ENCODE measurements at places on chromosomes 2 and 18.

DNA sequence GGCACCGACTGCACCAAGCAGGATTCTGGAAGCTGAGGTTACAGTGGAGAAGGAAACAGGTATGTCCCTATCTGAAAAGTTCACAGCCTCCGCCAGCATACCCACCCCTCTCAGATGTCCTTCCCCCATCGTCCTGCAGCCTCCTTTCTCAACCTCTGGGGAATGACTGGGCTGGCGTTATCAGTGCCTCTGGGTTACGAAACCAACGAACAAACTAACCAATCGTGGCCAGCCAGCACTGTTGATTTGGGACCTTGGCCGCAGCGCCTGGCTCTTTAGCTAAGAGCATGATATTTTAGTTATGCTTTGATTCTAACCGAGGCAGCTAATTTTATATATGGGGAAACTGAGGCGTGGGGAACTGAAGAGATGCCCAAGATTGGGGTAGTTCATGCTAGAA, 233.0 kb downstream of the TFCP2L1 start:
- no peak for DNase-seq

GRCh38 chr2:186105016-186105724, 366.6 kb downstream of the FSIP2 start:
- no peak for DNase-seq

DNA sequence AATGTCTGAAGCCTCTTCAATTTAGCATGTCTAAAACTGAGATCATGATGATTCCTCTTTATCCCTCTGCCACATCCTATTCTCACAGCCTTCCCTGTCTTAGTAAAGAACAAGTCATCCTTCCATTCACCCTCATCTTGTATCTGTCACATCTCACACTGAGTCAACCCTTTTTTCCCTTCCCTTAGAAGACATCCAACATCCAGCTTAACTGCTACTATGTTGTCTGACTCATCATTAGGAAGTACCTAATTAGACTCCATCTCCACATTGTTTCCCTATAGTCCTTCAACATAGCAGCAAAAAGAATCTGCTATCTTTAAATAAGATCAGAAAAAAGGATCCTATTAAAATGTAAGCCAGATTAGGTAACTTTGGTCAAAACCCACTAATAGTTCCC, 85.2 kb upstream of the GRB14 start:
- DNase-seq: no peak

- no peak for DNase-seq
These were observed 7.1 kb downstream of the NEUROD1 start for GRCh38 chr2:181673173-181673572.

GRCh38 chr2:128442053-128442751, 123.5 kb upstream of the HS6ST1 start:
- no peak for DNase-seq

DNA sequence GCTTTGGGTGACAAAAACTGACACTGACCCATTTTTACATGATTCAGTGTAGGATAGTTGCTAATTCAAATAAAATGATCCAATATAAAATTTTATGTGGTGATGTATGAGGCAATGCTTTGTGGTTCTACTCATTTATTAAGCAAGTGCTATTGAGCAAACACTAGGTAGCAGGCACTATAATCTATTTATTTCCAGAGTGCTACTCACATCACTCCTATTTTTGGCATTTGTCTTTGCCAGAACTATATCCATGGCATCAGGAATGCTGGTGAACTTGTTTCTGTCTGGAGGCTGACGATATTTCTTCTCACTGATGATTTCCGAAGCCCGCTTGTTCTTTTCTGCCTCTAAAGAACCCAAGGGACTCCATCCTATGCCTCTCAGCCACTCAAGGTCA, 84.3 kb downstream of the NEB start:
- DNase-seq: no peak

GRCh38 chr2:45134014-45134413, 124.8 kb upstream of the SIX2 start:
- no peak for DNase-seq

DNA sequence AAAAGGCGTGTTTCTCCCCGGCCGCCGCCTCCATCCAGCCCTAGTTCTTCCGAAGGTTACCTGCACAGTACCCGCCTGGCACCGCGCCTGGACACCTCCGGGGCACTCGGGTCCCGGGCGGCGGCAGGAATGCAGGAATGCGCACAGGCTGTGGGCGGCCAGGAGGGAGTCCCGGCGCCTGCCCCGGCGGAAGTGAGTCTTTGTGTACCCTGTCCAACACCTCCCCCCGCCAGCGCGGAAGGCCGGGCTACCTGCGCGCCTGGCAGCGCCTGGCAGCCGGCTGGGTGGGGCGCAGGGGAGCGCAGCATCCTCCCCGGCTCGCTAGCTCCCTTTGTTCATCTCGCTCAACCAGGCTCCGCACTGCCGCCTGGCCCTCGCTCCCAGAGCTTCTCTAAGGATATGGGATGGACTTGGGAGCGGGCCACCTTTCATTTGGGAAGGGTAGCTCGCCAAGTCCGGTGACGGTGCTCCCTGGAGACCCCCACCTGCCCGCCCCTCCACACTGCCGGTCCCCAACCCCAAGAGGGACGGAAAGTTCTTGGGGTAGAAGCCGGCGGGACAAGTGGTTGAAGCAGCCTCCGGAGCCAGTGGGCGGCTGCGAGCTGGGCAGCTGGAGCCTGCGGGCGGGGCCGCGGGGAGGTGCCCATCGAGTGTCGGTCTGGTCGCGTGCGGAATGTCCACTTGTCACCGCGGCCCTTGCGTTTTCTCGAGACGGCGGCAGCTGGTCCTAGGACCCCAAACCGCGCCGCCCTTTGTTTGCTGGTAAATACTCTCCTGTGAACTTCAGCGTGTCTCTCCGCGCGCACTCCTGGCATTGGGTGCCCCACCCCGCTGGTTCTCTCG, 1.2 kb upstream of the ST6GAL2 start:
- DNase-seq: no peak

DNA sequence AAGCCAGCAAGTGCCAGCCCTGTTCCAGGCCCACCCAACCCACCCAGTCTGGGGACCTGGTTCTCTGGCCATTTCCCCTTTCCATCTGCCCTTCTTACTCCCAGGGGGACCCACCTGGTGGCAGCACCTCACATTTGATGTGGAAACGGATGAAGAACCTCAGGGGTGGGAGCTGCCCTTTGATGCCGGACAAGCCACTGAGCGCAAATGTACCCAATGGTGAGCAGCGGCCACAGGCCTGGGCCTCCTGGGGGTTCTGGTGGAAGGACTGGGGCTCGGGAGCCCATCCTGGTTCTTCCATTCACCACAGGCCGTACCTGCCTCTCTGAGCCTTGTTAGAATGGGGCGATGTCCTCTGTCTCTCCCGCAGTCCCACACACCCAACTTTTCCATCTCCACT, 84.7 kb downstream of the EPAS1 start:
- DNase-seq: no peak

- DNase-seq: no peak
These were observed 269.2 kb downstream of the NYAP2 start for GRCh38 chr2:225668606-225669266.

DNA sequence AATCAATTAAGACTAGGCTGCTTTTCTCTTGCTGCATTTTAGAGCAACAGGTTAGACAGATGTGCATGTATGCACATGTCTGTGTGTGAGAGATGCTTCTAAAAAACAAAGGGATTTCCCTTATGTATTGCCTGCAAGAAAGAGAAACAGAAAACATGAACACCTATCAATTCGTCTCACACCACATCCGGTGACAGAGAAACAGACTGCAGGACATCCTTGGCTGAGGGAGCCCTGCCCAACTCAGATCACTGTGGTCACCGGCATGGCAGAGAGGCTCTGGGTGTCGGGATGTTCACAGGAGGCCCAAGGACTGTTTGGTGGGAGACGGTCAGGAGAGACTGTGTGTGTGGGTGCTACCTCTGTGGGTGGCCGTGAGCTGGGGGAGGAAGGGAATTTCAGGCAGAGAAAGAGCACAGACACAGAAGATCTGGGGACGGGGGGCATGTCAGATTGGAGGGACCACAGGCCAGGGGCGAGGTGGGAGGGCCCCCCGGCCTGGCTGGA, 24.9 kb downstream of the FHL2 start:
- no peak for DNase-seq

DNA sequence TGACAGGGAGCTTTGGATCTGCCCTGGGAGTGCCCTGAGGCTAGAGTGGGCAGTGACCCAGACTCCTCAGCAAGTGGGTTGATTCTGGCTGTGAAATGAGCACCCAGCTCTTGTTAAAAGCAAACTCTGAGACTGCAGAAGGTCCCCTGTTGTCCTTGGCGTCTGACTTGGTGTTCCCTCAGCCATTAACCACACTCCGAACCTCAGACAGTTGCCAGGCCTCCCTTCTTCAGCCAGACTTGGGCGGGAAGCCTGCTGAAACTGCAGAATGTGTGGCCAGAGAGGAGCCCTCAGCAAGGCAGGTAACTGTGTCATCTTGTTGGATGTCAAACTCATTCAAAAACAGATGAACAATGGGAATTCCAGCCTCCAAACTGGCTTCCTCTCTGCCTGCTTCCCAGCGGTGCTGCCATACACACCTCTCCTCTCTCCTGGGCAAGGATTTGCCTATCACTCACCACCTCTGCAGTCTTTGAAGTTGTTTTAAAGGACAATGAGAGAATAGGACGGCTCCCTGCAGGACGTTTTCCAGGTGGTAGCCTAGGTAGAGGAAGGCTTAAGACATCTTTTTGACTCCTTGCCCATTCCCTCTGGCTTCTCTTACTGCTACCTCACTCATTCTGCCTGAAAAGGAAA, 38.9 kb upstream of the B3GNT2 start:
- DNase-seq: no peak

DNA sequence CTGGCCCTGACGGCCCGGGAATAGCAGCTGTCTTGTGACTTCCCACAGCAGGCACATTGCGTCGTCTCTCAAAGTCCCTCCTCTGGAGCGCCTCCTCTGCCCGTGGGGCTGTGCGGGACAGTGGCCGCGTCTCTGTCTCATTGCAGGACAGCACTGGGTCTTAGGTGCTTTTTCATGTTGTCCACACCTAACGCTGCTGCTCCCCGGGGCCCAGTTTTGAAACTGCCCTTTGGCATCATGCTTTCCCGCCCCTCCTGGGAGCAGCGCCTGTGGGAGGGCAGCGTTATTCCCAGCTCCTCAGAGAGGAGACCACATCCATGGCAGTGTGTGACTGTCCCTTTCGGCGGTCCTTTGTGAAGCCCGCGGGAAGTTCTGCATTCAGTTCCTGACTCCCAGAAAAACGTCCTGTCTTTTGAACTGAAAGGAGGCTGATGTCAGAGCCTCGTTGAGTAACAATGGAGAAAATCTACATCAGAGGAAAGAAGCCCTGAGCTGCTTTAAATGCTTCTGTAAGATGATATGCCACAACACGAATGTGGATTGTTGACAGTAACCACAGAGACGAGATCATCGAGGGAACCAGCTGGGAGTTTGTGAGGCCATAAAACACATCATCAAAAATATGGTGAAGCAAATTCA, 226.0 kb downstream of the FAM210A start:
- DNase-seq: no peak

DNA sequence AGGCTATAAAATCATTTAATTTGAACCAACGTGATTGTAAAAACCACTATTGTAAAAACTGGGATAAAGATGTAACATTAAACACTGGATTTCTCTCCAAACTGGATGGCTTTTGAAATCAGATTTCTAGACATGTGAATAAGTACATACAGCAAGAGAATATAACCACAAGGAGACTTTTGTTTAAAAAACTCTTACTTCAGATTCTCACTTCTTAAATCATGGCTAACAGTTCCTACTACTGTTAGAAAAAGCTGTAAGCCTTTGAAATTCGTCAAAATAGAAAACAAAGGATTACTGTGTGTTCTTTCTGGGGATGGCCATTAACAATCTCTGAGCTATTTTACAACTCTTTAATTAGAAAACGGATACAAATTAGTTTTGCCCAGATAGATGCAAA, 39.4 kb upstream of the SH3BP4 start:
- no peak for DNase-seq

DNA sequence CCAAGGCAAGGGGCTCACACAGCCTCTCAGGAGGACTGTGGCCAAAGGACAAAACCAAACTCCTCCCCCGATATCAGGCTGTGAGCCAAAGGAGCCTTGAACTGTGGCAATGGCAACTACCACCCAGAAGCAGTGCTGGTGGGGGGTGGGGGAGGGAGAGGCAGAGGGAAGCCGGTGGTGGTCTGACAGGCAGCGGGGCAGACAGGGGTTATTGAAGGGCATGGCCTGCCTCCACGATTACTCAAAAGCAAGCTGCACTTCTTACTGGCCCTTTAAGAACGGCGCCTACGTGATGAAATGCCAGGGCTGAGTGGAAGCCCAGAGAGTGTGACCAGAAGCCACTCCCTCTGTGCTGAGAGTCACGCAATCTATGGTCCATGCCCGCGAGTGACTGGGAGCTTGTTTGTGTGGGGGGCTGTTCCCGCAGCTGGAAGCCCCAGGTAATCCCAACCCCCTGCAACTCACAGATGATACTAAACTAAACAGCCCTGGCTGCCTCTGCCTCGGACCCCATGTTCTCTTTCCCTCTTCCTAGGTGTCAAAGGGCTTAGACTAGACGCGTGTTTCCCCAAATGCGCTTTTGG, 128.2 kb upstream of the CXCR4 start:
- DNase-seq: no peak

- DNase-seq: no peak
These were observed 652.0 kb downstream of the DCC start for GRCh38 chr18:52992041-52992440.

DNA sequence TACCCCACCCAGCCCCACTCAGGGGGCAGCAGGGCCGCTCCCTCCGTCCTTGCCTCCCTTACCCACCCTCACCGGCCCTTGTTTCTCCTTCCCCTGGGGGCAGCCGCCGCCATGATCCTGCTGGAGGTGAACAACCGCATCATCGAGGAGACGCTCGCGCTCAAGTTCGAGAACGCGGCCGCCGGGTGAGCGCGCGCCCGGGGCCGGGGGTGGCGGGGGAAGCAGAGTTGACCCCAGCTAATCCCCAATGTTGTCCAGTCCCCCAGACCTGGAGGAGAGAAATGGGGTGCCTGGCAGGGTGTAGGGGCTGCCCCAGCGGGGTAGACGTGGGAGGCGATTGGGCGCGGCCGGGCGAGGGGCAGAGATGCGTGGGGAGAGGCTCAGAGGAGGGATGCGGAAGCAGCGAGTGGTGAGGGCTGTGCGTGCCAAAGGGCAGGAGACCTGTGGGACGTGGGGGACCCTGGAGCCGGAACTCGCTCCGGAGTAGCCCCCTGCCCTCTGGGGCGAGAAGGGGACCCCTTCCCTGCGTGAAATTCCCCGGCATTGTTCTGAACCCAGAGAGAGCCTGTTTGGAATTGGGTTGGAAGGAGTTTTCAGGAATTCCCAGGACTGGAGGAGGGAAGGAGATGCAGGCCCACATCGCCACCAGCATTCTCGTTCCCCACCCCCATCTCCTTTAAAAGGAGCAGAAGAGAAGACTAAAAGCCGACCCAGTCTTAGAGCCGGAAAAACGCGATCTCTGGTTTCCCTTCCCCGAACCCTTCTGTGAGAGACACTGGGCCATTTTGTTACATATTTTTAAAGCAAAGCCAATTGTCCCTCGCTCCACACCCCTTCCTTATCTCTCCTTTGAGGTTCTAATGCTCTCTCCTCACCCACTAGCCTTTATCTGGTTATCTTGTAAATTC, 625 bp downstream of the ARPC2 start:
- DNase-seq: peak; percentile 64

GRCh38 chr2:168611091-168611490, 155.0 kb downstream of the CERS6 start:
- DNase-seq: no peak

All from stimulated activated effector memory CD8-positive, alpha-beta T cell treated with anti-CD3 and anti-CD28 coated beads, Interleukin-12 subunit alpha, Interleukin-12 subunit beta, amount 100 ng/mL, for 72 hours (primary cell).